ENCODE measurements at places on chromosomes 5 and 9.

- no peak for DNase-seq
Observed at GRCh38 chr9:16720386-16720785, 150.1 kb downstream of the BNC2 start.

DNA sequence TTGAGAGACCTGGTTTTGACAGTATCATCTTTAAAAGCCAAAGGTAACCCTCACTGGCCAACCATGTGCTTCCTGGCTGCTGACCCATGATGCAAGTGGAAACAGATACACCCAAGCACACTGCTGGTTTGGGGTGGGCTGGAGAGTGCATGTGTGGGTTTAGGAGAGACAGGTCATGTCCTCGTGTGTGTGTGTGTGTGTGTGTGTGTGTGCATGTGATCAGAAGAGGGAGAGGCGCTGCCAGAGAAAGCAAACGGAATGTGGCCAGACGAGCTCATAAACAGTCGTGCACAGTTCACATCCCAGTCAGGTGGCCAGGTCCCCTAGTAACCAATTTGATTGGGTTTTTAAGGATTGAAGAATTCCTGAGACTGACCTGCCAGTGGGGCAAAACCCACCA lies 112.8 kb upstream of the ICE1 start:
- DNase-seq, result no peak

DNA sequence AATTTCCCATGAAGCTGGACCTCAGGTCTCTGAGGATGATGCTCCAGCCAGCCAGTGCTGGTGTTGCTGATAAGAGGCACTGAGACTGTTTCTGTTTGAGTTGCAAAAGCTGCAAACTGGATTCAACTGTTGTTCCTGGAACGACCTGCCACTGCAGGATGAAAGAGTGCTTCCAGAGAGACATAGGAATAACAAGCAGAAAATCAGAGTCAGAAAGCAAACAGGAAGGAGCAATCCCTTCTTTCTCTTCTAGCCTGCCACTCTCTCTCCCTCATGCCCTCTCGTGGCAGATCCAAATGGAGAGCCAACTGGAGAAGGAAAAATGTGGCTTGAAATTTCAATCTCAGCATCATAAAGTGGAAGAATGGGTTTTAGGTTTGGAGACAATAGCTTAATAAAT lies 110.4 kb downstream of the STARD4 start:
- no peak for DNase-seq

DNA sequence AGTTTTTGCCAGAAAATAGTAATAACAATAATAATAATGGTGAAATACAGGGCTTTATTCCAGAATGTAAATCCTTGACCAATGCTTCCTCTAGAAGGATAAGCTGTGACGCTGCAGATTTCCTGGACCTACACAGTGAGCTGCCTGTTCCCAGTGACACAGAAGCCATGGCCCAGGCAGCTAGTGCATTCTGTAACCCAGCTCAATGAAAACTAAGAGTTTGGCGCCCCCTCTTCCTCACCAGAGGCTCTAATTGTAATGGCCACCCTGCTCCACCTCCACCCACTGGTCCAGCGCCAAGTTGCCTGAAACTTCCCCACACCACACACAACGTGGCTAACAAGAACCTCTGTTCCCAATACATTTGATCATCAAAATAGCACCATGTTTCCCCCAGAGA lies 248.1 kb downstream of the CETN3 start:
- DNase-seq, result no peak

DNA sequence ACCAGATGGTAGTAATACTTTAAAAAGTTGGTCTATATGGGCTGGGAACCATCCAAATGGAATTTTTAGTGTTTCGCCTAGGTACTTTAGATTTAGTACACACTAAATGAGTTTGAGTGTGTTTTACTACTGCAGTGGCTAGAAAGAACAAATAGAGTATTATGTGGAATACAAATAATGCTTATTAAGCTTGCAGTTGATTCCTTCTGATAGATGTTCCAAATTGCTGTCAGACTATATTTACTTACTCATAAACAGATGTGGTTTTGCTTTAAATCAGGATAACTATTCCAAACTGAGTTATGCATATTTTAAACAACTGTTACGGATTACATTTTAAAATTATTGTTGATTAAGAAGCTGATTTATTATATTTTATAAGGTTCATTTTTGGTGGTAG lies 103.3 kb downstream of the ZSWIM6 start:
- no peak for DNase-seq

DNA sequence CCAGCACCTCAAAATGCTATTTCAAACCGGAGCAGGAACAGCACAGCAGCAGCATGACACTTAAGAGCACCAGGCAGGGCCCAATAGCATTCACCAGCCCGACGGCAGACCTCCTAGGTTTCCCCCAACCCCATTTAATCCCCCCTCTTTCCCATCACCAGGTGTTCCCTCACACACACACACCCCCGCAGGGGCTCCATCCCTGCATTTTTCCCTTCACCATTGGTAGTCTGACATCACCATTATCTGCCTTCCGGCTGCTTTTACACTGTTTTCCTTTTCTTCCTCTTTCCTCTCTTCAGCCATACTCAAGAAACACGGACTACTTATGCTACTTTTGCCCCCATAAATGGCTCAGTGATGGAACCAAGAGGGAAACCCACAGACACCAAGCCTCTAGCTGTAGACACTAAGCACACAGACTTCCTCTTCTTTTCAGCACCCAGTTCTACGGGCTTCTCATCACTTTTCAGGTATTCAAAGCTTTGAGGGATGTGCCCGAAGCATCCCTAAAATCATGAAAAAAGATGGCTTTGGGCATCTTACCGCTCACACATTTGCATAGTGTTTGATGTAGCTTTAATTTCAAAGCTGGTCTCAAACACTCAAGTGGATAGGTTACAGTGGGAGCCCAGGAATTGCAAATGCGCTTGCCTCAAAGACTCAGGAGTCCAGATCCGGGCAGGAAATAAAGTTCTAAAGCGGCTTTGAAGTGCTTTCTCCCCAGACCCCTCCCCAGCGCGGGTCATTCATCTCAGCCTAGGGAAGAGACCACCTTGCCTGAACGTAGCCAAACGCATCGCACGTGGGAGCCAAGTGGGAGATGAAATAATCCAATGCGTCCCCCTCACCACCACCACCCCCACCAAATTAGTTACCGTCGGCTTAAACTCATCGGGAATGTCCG lies 141.5 kb downstream of the TSSK1B start:
- no peak for DNase-seq

DNA sequence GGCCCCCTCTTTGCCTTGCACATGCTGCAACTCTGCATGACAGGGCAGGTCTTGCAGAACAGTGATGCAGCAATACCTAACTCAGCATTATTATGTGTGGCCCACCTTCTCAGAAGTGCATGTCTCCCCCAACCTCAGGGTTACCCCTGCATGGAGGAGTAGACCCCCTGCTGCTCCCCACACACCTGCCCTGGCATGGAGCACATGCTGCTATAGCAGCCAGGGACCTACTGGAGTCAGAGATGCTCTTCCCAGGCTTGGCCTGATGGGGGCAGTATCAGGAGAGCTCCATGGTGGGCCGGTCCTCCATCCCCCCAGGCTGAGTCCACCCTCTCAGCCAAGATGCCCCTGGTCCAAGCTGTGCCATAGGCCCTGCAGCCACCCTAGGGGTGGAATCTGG lies 13.2 kb upstream of the BOD1 start:
- DNase-seq, result peak; percentile 9

DNA sequence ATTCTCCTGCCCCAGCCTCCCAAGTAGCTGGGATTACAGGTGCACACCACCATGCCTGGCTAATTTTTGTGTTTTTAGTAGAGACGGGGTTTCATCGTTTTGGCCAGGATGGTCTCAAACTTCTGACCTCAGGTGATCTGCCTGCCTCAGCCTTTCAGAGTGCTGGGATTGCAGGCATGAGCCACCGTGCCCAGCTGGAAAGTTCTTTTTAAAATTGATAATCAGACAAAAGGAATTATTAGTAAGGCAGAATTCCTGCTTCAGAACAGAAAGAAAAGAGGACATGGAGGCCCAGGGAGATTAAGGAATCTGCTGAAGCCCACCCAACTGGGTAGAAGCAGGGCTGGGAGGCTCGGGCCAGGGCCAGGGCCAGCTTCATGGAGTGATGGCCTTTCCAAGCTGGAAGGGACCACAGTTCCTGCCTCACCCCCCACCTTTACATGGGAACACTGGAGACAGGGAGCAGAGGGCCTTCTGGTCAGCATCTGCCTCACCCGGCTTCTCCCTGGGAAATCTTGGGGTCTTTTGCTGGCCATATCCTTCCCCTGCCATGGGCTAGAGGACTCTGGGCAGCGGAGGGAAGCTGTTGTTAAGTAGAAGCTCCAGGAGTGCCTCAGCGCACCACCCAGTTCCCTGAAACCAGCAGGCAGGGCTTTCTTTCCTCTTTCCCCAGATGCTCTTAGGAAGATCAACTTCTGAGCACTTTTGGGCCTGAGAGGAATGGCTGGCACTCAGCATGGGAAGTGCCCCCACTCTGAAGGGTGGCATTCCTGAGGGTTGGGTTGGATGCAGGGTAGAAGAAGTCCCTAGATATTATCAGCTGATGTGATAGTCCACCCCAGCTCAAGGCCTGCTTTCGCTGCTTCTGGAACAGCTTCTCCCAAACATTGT lies 70.1 kb downstream of the RGS3 start:
- no peak for DNase-seq

- no peak for DNase-seq
Observed at GRCh38 chr5:146877178-146877681, 1.3 kb downstream of the PPP2R2B start.

- no peak for DNase-seq
Observed at GRCh38 chr5:135194573-135195269, 160.7 kb upstream of the PITX1 start.

GRCh38 chr5:84381502-84382362 lies 2.9 kb downstream of the EDIL3 start:
- no peak for DNase-seq

DNA sequence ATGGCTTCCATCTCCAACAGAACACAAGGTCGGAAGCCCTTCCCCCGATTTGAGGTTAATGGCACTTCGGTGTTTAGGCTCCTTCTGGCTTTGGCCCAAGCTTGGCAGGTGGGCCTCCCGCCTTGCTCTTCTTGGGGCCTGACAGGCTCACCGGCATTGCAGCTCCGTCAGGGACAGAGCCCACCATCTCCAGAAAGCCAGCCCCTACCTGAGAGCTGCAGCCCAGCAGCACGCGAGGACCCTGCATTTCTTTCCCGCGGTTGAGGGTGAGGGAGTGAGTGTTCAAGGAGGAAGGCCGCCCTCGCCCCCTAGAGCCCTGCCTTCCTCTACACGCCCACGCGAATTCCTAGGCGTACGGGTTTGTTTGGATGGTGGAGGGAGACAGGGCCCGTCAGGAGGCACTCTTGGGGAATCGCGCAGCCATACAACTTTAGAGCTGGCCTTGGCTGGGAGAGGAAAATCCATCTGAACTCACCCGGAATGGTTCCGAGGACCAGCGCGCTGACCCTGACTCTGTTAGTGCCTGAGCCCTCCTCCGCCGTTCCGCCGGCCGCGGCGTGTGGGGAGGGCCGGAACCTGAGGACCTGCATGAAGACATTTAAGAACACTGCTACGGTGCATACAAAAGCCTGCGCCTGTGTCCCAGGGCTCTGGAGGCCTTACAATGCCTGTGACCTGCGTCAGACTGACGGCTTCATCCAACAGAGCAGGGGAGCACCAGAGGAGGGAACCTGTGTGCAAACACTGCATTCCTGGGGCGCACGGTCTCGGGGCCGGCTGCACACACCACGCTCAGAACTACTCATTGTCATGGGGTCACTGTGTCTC lies 73.8 kb downstream of the MRPL36 start:
- no peak for DNase-seq

- DNase-seq, result no peak
Observed at GRCh38 chr5:66582499-66583165, 13.6 kb upstream of the MAST4 start.

- no peak for DNase-seq
Observed at GRCh38 chr5:75356719-75357118, 19.7 kb downstream of the HMGCR start.
